Suprapubic skin (tissue), 4 donors: ENCODE measurements at places on chromosomes 2 and 18. TPM values are rescaled to one million over a fixed set of nuclear protein-coding genes. Genes with fewer than 3 reads are reported as not detected.

- H3K27ac ChIP-seq = no peak overlapping the region
- H3K27me3 ChIP-seq = peaks cover 78% of the 10 kb centered on the region
- H3K36me3 ChIP-seq = no peaks in the 10 kb centered on the region
- H3K4me3 ChIP-seq = no peak overlapping the region
These were observed 2.6 kb downstream of the SATB2 start for GRCh38 chr2:199455210-199455544.

- no peaks in the 10 kb centered on the region for H3K4me1 ChIP-seq
- H3K4me3 ChIP-seq = no peak overlapping the region
- peaks cover 36% of the 10 kb centered on the region for H3K27me3 ChIP-seq
- no peaks in the 10 kb centered on the region for H3K36me3 ChIP-seq
These were observed 2.8 kb downstream of the TRPM8 start for GRCh38 chr2:233919938-233920337.

DNA sequence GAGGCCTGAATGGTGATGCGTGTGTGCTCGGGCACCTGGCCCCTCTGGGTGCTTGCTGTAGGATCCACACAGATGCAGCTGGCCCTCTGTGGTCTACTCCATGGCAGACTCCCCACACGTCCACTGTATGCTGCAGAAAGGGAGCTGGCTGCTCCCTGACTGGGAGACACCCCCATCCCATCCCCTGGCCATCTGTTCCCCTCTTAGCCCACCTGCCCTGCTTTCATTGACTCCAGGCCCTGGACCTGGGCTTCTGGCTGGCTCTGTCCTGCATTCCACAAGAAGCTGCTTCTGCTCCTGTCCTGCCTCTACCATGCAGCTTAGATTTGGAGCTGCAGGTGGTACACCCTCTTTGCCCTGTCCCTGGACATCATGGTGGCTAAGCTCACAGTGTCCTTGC is 80.1 kb downstream of the FHOD3 start:
- no peaks in the 10 kb centered on the region for H3K36me3 ChIP-seq
- H3K4me3 ChIP-seq = no peak overlapping the region
- no peak for DNase-seq
- H3K27me3 ChIP-seq = no peaks in the 10 kb centered on the region
- H3K27ac ChIP-seq = no peak overlapping the region

Gene DSG1
- 1,743 TPM for total RNA-seq

GRCh38 chr2:204776781-204777559 is 231.7 kb downstream of the PARD3B start:
- no peak for DNase-seq
- no peak overlapping the region for H3K27ac ChIP-seq
- H3K4me1 ChIP-seq = peaks cover 10% of the 10 kb centered on the region
- H3K4me3 ChIP-seq = no peak overlapping the region
- H3K27me3 ChIP-seq = no peaks in the 10 kb centered on the region
- no peaks in the 10 kb centered on the region for H3K36me3 ChIP-seq

- H3K36me3 ChIP-seq = no peaks in the 10 kb centered on the region
- no peak for DNase-seq
- no peaks in the 10 kb centered on the region for H3K4me1 ChIP-seq
- no peak overlapping the region for H3K4me3 ChIP-seq
These were observed 129.7 kb downstream of the PTPRM start for GRCh38 chr18:7696780-7697179.

GRCh38 chr2:98269830-98270229 is 76.4 kb upstream of the CNGA3 start:
- H3K4me1 ChIP-seq = no peaks in the 10 kb centered on the region
- no peaks in the 10 kb centered on the region for H3K36me3 ChIP-seq
- H3K4me3 ChIP-seq = no peak overlapping the region
- DNase-seq = no peak

Gene CSRNP3
- total RNA-seq = 1.3 TPM

DNA sequence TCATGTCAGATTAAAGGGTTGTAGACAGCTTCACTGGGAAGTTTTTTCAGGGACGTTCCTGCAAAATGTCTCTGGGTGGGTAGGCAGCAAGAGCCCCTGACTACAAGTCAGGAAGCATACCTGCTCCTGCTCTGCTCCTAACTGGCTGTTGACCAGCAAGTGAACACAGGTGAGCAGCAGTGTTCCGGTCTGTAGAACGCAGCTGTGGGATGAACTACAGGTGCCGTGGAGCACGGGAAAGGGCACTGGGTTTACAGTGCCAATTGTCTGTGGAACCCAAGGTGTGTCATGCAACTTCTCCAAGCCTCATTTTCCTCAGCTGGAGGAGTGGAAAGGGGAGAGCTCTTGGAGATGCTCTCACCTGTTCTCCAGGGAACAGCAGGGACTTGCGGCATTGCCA is 6.6 kb downstream of the ASB18 start:
- no peaks in the 10 kb centered on the region for H3K4me1 ChIP-seq
- H3K36me3 ChIP-seq = no peaks in the 10 kb centered on the region
- peaks cover 62% of the 10 kb centered on the region for H3K27me3 ChIP-seq
- no peak for DNase-seq
- no peak overlapping the region for H3K4me3 ChIP-seq
- no peak overlapping the region for H3K27ac ChIP-seq

DNA sequence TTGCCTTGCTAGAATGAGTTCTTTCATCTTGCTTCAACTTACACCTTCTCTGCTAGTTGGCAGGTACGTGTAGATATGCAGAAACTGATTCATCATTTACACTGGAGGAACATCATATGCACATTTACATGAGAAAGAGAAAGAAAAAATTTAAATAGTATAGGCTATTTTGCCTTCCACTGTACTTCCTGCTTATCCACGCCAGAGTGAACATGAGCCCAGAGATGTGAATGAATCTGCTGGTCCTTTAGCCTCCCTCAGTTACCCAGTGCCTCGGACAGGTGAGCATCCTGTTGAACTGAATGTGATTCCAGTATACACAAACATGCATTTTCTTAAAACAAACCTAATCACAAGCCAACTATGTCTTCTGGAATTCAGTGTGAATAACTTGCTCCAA is 83.6 kb downstream of the SESTD1 start:
- H3K27me3 ChIP-seq = no peaks in the 10 kb centered on the region
- no peaks in the 10 kb centered on the region for H3K4me1 ChIP-seq
- H3K4me3 ChIP-seq = no peak overlapping the region

DNA sequence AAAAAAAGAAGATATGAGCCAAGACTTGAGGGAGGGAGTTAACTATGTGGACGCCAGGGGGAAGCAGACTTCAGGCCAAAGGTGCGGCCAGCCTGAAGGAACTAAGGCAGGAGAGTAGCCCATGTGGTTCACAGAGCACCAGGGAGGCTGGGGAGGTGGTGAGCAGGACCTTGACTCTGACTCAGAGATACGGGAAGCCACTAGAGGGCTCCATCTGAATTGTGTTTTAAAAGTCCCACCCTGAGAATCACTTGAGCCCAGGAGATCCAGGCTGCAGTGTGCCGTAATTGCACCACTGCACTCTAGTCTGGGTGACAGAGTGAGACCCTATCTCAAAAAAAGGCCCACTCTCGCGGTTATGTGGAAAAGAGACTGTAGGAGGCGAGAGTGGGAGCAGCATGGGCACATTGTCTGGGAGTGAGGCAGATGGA is 12.3 kb downstream of the CEP192 start:
- peaks cover 24% of the 10 kb centered on the region for H3K36me3 ChIP-seq
- no peaks in the 10 kb centered on the region for H3K27me3 ChIP-seq
- no peak overlapping the region for H3K4me3 ChIP-seq
- no peak overlapping the region for H3K27ac ChIP-seq
- H3K4me1 ChIP-seq = no peaks in the 10 kb centered on the region

- H3K4me3 ChIP-seq = no peak overlapping the region
- no peaks in the 10 kb centered on the region for H3K36me3 ChIP-seq
- H3K4me1 ChIP-seq = peaks cover 18% of the 10 kb centered on the region
- DNase-seq = peak; percentile 47
These were observed 104.6 kb downstream of the ACKR3 start for GRCh38 chr2:236674238-236674637.

GRCh38 chr18:35502052-35502451 is 4.3 kb upstream of the INO80C start:
- H3K4me1 ChIP-seq = peaks cover 22% of the 10 kb centered on the region
- H3K27ac ChIP-seq = peak overlapping the region; percentile 18
- no peak for DNase-seq

Gene VWA3B
- total RNA-seq = not detected

GRCh38 chr2:158578703-158579330 is 122.1 kb downstream of the PKP4 start:
- H3K36me3 ChIP-seq = peaks cover 2% of the 10 kb centered on the region
- no peak overlapping the region for H3K4me3 ChIP-seq
- no peak overlapping the region for H3K27ac ChIP-seq

Gene ALPI
- total RNA-seq = not detected

Gene SPATS2L
- 104 TPM for total RNA-seq

- no peak for DNase-seq
- H3K36me3 ChIP-seq = no peaks in the 10 kb centered on the region
- H3K4me3 ChIP-seq = no peak overlapping the region
- H3K4me1 ChIP-seq = no peaks in the 10 kb centered on the region
These were observed 12.4 kb upstream of the SAP130 start for GRCh38 chr2:128040166-128040771.

Gene MAP4K4
- 34.1 TPM for total RNA-seq

DNA sequence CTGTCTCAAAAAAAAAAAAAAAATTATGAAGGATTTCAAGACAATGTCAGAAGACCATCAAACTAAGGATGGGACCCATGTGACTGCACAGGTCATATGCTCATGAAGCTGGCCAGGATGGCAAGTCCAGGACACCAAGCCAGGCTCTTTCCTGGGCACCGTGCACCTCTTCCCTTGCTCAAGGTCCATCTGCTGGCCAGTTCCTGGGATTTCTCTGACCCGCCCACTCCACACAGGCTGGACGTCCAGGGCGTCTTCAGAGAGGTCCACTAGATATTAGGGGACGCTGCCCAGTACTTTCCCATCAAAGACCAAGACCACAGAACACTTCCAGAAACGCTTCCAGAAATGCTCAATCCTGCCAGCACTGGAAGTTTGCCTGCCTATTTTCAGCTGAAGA is 14.3 kb downstream of the TEX44 start:
- no peak for DNase-seq
- no peak overlapping the region for H3K4me3 ChIP-seq
- H3K36me3 ChIP-seq = no peaks in the 10 kb centered on the region
- H3K27ac ChIP-seq = no peak overlapping the region
- no peaks in the 10 kb centered on the region for H3K27me3 ChIP-seq
- peaks cover 51% of the 10 kb centered on the region for H3K4me1 ChIP-seq

- no peak overlapping the region for H3K4me3 ChIP-seq
- H3K36me3 ChIP-seq = peaks cover 7% of the 10 kb centered on the region
- H3K27me3 ChIP-seq = no peaks in the 10 kb centered on the region
- peaks cover 7% of the 10 kb centered on the region for H3K4me1 ChIP-seq
These were observed 39.8 kb downstream of the WDR75 start for GRCh38 chr2:189481071-189481470.

GRCh38 chr2:108719149-108720044 is at the start of gene RANBP2:
Gene RANBP2 (plus strand): TSS chr2:108719482. CDS start chr2:108719607, 125 bp downstream.
- peak; percentile 97 for DNase-seq
- H3K27me3 ChIP-seq = no peaks in the 10 kb centered on the region
- H3K36me3 ChIP-seq = no peaks in the 10 kb centered on the region

- H3K4me3 ChIP-seq = peak overlapping the region; percentile 57
- no peak for DNase-seq
- H3K4me1 ChIP-seq = peaks cover 23% of the 10 kb centered on the region
- no peaks in the 10 kb centered on the region for H3K36me3 ChIP-seq
- H3K27ac ChIP-seq = no peak overlapping the region
These were observed 365 bp upstream of the RAMP1 start for GRCh38 chr2:237859082-237859433.

Gene NEU2
- total RNA-seq = 19.9 TPM

GRCh38 chr2:23602116-23602515 is 217.1 kb downstream of the KLHL29 start:
- H3K27me3 ChIP-seq = no peaks in the 10 kb centered on the region
- H3K4me3 ChIP-seq = no peak overlapping the region
- DNase-seq = no peak

GRCh38 chr2:19574778-19575260 is 216.4 kb upstream of the OSR1 start:
- no peak overlapping the region for H3K27ac ChIP-seq
- DNase-seq = peak; percentile 86
- H3K27me3 ChIP-seq = no peaks in the 10 kb centered on the region
- H3K36me3 ChIP-seq = no peaks in the 10 kb centered on the region
- no peak overlapping the region for H3K4me3 ChIP-seq

- H3K36me3 ChIP-seq = peaks cover 3% of the 10 kb centered on the region
- H3K4me1 ChIP-seq = no peaks in the 10 kb centered on the region
- no peak for DNase-seq
- no peak overlapping the region for H3K4me3 ChIP-seq
- H3K27ac ChIP-seq = no peak overlapping the region
These were observed 282.6 kb downstream of the STK39 start for GRCh38 chr2:167964650-167965413.

- H3K27me3 ChIP-seq = no peaks in the 10 kb centered on the region
- DNase-seq = no peak
- no peaks in the 10 kb centered on the region for H3K36me3 ChIP-seq
- no peak overlapping the region for H3K27ac ChIP-seq
- H3K4me3 ChIP-seq = no peak overlapping the region
- H3K4me1 ChIP-seq = no peaks in the 10 kb centered on the region
These were observed 989.7 kb upstream of the CRIM1 start for GRCh38 chr2:35365859-35366258.

Gene CNGA3
- not detected for total RNA-seq

Gene SPP2
- not detected for total RNA-seq

GRCh38 chr18:31950583-31950982 is 7.7 kb upstream of the TRAPPC8 start:
- no peak overlapping the region for H3K4me3 ChIP-seq
- no peak overlapping the region for H3K27ac ChIP-seq
- no peak for DNase-seq

DNA sequence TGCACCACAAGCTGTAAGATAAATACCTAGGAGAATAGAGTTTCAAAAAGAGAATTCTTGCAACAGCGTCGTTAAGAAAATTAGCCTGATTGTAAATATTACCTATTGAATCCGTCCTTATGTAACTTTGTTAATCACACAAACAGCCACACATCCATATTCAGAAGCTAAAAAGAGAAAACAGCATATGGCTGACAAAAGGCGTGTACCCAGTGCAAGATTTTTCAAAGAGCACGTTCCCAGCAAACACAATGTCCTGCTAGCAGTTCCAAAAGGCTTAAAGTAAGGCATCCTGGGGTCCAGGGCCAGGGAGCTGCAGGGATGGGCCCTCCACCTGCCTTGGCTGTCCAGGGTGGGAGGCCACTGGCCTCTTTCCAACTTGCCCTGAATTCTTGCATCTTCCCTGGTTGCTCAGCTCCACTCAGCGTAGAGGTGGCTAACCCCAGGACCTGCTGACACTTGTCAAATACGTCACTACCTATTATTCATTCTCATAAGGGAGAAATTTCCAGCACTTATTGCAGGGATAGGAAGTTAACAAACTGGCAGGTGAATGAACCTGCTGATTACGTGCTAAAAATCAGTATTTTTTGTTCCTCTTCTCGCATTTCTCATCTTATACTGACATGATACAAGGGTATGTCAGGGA is 102.1 kb upstream of the NEDD4L start:
- no peaks in the 10 kb centered on the region for H3K36me3 ChIP-seq
- H3K4me1 ChIP-seq = peaks cover 4% of the 10 kb centered on the region
- H3K27ac ChIP-seq = no peak overlapping the region
- H3K4me3 ChIP-seq = no peak overlapping the region
- DNase-seq = no peak
- peaks cover 4% of the 10 kb centered on the region for H3K27me3 ChIP-seq

Gene TMEFF2
- total RNA-seq = not detected

Gene STPG4
- 0.49 TPM for total RNA-seq

- DNase-seq = no peak
- no peaks in the 10 kb centered on the region for H3K36me3 ChIP-seq
- H3K4me3 ChIP-seq = no peak overlapping the region
- H3K4me1 ChIP-seq = no peaks in the 10 kb centered on the region
These were observed 44.1 kb downstream of the CD28 start for GRCh38 chr2:203750346-203751068.
